ENCODE measurements at places on chromosomes 1 and 21. TPM values are rescaled to one million over a fixed set of nuclear protein-coding genes. Genes with fewer than 3 reads are reported as not detected.

The LAMC2 gene
- not detected for total RNA-seq

DNA sequence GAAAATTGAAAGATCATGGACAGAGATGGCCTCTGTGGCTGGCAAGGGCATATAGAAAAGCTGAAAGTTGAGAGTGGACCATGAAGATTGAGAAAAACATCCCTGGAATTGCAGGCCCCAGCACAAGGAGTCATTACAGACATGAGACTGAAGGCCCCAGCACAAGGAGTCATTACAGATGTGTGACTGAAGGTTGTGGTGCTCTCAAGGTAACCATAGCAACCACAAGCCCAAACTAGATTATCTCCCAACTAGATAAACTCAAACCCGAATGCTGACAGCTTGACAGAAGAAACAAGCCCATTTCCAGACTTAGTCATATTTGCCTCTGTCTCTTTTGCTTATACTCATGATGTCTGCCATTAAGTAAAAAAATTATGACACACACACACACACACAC is 1252.1 kb upstream of the ADGRL4 start:
- DNase-seq, result no peak

- no peak for DNase-seq
Measured at GRCh38 chr1:119866451-119866850, 29.9 kb downstream of the ADAM30 start.

DNA sequence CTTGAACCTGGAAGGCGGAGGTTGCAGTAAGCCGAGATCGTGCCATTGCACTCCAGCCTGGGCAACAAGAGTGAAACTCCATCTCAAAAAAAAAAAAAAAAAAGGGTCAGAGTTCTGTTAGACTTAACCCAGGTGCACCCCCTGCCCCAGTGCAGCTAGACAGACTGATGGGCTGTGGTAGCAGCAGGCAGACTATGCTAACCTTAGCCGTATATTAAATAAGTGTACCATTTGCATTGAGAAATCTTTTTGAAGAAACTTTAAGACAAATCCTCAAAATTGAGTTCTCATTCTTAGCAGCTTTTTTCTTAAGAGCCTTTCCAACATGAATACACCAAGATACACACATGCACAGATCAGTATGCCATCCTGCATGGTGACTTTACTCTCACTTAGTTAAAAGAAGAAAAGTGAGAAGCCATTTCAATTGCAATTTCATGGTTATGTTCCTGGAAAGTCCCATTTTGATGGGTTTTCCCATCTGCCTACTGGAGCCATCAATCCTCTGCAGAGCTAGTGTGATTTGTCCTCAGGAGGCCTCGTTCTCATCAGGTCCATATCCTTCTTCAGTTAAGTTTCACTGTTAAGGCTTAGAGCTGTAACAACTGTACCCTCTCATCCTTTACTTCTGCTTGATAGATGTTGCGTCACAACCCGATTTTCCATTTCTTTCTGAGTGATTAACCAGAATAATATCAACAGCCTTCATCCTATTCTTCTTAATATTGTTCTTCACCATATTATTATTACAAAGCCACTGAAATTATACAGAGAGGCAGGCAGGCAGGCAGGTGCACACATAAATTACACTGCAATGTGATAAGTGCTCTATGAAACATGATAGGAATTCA is 7.3 kb downstream of the FCRLB start:
- DNase-seq, result no peak

The SLC45A1 gene
- 0.88 TPM for total RNA-seq

The GBP3 gene
- total RNA-seq, result 50.7 TPM

- DNase-seq, result no peak
Measured at GRCh38 chr1:175841738-175842187, 98.4 kb upstream of the TNR start.

The ADAMTSL4 gene
- total RNA-seq, result 0.11 TPM

DNA sequence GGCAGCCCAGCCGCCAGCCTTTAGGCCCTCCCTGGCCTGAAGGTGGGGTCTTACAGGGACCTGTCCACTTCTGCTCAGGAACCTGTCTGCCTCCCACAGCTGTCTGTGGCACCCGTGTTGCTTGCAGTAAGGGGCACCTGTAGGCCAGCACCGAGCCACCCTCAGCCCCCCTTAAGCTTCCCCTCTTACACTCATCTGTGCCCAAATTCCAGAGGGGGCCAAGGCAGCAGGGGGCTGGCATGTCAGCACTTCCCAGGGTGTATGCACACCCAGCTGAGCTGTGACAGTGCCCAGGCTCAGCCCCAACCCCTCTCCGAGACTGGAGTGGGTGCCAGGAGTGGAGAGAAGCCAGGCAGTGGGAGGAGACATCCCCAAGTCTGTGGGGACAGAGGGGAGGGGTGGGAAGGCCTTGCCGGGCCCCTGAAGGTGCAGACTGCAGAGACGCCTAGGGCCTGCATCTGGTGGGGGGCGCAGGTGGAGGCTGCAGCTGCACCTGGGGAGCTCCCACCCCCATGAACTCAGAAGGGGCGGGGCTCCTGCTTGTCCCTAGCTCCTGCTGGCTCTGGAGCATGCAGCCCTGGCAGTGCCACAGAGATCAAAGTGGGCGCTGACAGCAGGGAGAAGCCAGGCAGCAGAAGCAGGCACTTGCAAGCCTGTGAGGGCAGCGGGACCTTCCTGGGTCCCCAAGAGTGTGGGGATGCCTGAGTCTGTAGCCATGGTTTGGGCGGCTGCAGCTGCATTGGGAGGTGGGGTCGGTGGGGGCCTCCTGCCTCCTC is 5.4 kb upstream of the SLC2A7 start:
- no peak for DNase-seq

- no peak for DNase-seq
Measured at GRCh38 chr1:230215031-230215430, 148.0 kb downstream of the GALNT2 start.

GRCh38 chr1:101476541-101476940 is 239.7 kb downstream of the S1PR1 start:
- DNase-seq, result no peak

The DR1 gene
- total RNA-seq, result 84.2 TPM

DNA sequence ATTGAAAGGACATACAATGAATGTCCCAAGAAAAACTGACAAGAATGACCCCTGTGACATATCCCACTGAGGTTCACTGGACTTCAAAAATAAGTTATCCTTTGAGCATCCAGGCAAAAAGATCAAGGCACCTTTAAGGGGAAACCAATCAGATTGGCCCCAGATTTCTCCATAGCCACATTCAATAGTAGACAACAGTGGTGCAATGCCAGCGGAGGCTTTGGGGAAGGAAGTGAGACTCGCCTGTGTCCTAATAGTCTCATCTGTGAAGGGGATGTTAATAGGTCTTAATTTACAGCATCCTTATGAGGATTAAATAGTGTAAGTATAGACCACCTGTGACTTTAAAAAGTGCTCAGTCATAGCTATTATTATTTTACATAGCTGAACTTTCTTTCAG is 21.5 kb downstream of the RPL5 start:
- no peak for DNase-seq

The ADGRL4 gene
- total RNA-seq, result not detected

DNA sequence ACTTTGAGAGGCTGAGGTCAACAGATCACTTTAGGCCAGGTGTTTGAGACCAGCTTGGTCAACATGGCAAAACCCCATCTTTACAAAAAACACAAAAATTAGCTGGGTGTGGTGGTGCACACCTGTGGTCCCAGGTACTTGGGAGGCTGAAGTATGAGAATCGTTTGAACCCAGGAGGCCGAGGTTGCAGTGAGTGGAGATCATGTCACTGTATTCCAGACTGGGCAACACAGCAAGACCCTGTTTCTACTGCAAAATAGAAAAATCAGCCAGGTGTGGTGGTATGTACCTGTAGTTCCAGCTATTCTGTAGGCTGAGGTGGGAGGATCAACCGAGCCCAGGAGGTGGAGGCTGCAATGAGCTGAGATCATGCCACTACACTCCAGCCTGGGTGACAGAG is 4.2 kb upstream of the INTS3 start:
- DNase-seq, result no peak

The GJC2 gene
- total RNA-seq, result 7.7 TPM

GRCh38 chr1:117754061-117754969 is 148.5 kb downstream of the TENT5C start:
- DNase-seq, result no peak

DNA sequence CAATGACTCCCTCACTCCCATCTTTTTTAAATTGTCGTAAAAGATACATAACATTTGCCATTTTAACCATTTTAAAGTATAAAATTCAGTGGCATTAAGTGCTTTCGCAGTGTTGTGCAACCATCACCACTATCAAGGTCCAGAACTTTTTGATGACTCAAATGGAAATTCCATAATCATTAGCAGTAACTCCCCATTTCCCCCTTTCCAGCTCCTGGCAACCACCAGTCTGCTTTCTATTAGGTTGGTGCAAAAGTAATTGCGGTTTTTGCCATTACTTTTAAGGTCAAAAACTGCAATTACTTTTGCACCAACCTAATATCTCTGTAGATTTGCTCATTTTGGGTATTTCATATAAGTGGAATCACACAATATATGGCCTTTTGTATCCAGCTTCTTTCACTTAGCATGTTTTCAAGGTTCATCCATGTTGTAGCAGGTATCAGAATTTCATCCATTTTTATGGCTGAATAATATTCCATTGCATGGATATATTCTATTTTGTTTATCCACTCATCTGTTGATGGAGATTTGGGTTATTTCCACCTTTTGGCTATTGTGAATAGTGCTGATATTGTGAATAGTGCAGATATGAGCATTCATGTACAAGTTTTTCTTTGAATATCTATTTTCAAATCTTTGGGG is 159.7 kb downstream of the HIVEP3 start:
- no peak for DNase-seq

The ENAH gene
- total RNA-seq, result not detected

- peak; percentile 17 for DNase-seq
Measured at GRCh38 chr1:20508411-20508771, 440 bp upstream of the MUL1 start.

GRCh38 chr1:40076895-40077312 is 20.1 kb downstream of the PPT1 start:
- DNase-seq, result no peak

The ADGRB2 gene
- total RNA-seq, result 0.75 TPM

DNA sequence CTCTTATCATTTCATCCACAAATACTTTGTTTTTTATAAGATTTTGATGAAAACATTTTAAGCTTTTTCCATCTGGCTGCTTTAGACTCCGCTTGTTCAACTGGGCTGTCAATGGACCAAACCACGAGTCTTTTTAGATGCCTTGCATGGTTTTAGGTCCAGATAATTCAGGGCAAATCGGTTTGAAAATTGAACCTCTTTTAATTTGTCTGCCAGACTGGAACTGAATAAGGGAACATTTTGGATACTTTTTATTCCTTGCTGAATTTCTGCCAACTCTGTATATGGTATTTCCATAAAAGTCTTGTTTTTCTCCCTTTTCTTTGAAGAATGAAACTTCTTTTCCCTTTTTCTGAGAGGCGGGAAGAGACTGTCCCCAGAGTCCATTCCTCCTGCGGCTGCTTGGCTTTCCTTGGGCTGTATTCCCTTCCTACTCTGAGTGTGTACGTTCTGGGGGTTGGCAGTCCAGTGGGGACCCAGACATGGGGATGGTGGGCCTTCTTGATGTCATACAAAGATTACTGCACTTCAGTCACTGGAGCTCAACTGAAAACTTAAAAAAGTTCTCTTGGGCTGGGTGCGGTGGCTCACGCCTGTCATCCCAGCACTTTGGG is 46.5 kb upstream of the CNN3 start:
- DNase-seq, result no peak

GRCh38 chr1:70442490-70442889 is 31.4 kb downstream of the CTH start:
- DNase-seq, result no peak

- no peak for DNase-seq
Measured at GRCh38 chr1:19680644-19681043, 16.0 kb downstream of the HTR6 start.

DNA sequence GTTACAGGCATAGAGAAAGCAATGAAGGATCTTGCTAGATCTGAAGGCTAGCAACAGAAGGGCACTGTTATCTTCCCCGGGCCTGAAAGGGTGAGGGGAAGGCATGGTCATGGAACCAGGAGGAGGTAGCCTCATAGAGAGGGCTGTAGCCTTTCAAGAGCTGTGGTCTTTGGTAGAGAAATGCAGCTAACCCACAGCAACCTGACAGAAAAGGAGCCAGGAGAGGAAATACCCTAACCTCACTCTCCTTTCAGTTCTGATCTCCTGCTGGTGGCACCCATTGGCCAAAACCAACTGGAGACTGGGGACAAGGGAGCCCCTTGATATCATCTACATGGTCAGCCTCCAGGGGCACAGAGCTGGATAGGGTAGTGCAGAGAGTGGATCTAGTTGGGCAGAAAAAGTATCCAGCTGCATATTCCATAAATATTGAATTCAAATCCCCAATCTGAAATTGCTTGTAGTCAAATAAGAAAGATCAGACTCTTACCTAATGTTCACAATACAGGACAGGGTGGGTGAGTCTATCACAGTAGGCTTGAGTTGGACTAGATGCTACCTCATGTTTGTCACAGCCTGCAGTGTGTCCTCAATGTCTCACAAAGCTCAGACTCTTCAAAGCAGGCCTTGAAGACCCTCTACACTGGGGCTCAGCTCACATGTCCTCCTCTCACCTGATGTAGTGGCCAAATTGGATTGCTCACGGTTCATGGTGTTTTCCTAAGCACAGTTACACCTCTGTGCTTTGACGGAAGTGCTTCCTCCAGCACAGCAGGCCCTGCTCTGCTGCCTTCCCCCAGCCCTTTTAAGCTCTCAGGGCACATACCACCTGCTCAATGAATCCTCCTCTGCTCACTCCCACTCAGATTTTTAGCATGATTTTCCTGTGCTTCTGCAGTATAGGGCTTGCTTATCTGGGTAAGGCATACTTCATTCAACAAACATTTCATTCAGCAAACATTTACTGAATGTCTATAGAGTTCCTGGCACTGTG is 74.1 kb upstream of the JUN start:
- DNase-seq, result peak; percentile 53

GRCh38 chr1:23566304-23566703 is 7.0 kb upstream of the ID3 start:
- DNase-seq, result no peak

GRCh38 chr21:46455575-46456385 is 2.9 kb upstream of the DIP2A start:
- no peak for DNase-seq

GRCh38 chr1:19640363-19641316 is 3.5 kb upstream of the NBL1 start:
- DNase-seq, result no peak

DNA sequence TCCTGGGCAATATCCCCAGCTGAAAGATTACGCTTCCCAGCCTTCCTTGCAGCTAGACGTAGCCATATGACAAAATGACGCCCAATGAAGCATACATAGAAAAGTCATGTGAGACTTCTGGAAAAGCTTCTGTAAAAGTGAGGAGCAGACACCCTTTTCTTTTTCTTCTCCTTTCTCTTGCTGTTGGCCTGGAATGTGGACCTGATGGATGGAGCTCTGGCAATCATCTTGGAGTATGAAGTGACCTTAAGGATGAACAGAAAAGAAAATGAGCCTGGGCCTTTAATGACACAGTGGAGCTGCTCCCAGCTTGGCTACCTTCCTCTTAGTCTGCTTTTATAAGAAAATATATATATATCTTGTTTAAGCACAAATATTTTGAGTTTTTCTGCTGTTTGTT is 24.8 kb downstream of the BATF3 start:
- DNase-seq, result no peak

- no peak for DNase-seq
Measured at GRCh38 chr1:202110977-202111376, 11.7 kb upstream of the GPR37L1 start.

GRCh38 chr21:37478794-37479193 is 112.2 kb downstream of the DYRK1A start:
- DNase-seq, result no peak

Measured in activated naive CD8-positive, alpha-beta T cell treated with anti-CD3 and anti-CD28 coated beads, Interleukin-2, amount 10 ng/mL, durations not matched to agents 7 days and 5 days (primary cell).